ENCODE measurements at places on chromosomes 16 and 17. TPM values are rescaled to one million over a fixed set of nuclear protein-coding genes. Genes with fewer than 3 reads are reported as not detected.

Gene KIF18B
- total RNA-seq = 1.1 TPM

Gene RRAD
- 14.9 TPM for total RNA-seq

Gene LYRM9
- 3.1 TPM for total RNA-seq

Gene RAC3
- total RNA-seq = 4.6 TPM

Gene KRTAP2-1
- total RNA-seq = not detected

Gene TRIM72
- under 0.01 TPM for total RNA-seq

Gene ACSM3
- total RNA-seq = 0.65 TPM

Gene ASGR1
- total RNA-seq = 0.26 TPM

Gene KRT25
- not detected for total RNA-seq

Gene ANKS3
- 37.1 TPM for total RNA-seq

Gene KRTAP4-9
- total RNA-seq = not detected

Gene HOXB7
- 1.8 TPM for total RNA-seq

Gene SIRT7
- 12.8 TPM for total RNA-seq

Gene IRX5
- 0.98 TPM for total RNA-seq

Gene SDR42E1
- under 0.01 TPM for total RNA-seq

Gene CACNG3
- not detected for total RNA-seq

Gene DHRS13
- 5.9 TPM for total RNA-seq

Gene EVPLL
- not detected for total RNA-seq

Gene TBC1D28
- not detected for total RNA-seq

Gene BTBD17
- total RNA-seq = not detected

Gene LRRC46
- total RNA-seq = 0.10 TPM

Gene CAPNS2
- total RNA-seq = 0.89 TPM

Gene CDK5R1
- 0.78 TPM for total RNA-seq

Gene AXIN2
- 1.9 TPM for total RNA-seq

Gene RAP1GAP2
- 1.2 TPM for total RNA-seq

Gene BCAR1
- 165 TPM for total RNA-seq

Gene LRRC45
- 8.5 TPM for total RNA-seq

Gene DNAH17
- total RNA-seq = not detected

Gene KRTAP2-3
- total RNA-seq = 0.56 TPM

Gene RAB11FIP4
- 0.23 TPM for total RNA-seq

Gene FOXL1
- 17.4 TPM for total RNA-seq

Gene CSH2
- not detected for total RNA-seq

Gene MSL1
- total RNA-seq = 43.4 TPM

Gene C17orf67
- total RNA-seq = 0.91 TPM

Gene DNAI2
- total RNA-seq = not detected

Gene TMEM238L
- total RNA-seq = not detected

Gene TBC1D3E
- not detected for total RNA-seq

Gene KRT32
- total RNA-seq = not detected

Gene ATP2A3
- total RNA-seq = 2.4 TPM

All from smooth muscle cell of the pulmonary artery (primary cell).